ENCODE measurements at places on chromosomes 16 and 17.

DNA sequence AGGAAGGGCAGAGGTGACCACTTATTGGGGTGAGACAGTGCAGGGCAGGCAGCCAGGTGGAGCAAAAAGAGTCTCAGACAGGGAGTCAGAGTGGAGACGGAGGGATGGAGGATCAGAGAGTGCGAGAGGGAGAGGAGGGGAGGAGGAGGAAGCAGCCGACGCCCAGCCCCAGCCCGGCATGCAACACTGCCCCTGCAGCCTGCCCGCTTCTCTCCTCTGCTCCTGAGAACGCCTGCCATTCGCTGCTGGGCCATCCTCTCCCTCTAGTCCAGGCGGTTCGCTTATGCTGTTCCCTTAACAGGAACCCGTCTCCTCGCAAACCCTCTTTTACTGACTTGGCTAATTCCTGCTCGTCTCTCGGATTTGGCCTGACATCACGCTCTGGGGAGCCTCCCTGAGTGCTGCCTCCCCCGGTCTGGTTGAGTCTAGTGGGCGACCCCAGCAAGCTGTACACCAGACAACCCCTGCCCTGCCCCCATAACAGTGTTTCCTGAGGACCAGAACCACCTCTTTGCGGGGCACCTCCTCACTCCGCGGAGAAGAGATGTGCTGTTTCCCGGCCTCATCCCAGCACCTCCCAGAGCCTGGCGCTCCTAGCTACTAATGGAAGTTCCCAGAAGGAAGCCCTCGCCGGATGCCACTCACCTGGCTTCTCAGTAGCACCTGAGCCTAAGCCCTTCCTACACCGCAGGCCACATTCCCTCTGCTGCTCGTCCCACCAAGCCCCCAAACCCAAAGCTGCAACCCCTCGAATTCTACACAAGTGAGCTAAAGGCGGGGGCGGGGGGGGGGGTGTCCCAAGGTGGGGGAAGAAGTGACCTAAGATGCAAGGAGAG lies 61.2 kb upstream of the CCL1 start:
- DNase-seq = no peak

DNA sequence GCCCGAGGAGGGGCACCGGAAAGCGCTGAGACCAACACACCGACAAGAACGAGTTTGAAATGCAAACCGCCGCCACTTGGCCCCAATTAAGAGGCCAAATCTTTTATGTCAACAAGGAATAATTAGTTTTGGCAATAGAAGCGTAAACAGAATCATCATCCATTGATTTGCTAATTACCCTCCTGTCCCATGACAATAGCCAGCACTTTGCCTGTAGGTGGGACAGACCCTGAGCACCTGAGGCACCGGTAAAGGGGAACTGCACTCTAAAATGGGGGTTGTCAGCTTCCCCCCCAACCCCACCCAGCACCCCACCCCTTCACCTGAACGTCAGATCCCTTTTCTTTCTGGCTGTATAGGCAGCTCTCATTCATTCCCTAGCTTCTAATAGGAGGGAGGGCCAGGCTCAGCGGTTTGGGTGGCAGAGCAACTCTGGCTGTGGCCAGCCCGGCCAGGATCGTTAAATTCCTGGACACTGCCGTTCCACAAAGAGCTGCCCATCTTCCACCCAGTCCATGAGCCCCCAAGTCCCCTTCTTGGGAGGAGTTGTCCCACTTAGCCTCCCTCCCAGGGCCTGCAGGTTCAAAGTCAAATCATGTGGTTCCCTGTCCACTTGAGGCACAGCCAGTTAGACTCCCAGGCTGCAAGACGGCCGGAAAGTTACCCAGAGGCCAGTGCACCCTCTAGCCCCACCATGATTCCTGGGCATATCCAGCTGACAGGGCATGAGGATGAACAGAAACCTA lies 45.8 kb downstream of the WNT3 start:
- no peak for DNase-seq

GRCh38 chr17:73585583-73585982 lies 58.7 kb downstream of the SDK2 start:
- no peak for DNase-seq

DNA sequence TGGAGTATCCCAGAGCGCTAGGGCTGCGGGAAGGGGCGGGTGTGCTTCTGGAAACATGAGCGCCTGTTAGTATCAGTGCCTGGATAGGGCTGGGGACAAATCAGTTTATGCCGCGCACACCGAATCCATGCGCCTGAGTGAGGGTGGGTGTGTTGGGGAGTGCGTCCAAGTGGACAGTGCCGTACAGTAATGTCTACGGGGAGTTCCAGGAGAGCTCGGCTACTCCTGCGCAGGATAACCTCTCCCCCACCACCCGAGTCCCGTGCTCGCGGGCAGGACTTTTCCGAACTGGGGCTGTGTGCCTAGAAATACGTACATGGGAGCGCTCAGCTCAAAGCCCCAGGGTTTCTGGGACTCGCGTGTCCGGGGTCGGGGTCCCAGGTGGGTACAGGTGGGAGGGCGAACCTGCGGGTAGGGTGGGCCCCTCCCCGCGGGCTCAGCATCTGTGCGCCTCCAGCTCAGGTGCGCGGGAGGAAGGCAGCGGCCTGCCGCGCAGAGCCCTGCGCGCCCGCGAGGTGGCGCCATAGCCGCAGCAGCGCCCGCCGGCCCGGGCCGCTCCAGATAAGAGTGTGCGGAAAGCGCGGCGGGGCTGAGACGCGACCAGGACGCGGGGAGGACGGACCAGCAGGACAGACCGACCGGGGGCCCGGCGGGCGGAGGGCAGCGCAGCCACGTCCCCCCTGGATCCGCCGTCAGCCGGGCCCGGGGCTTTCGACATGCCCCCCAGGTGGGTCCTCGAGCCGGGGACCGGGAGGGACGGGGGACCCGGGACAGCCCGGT lies at the start of gene HIC1:
Gene HIC1 (plus strand): TSS at position 592 of the 780 bp plus-strand sequence. CDS start 1,588 bp downstream, outside the sequence.
- DNase-seq = peak; percentile 64

GRCh38 chr17:40442392-40443195 lies 656 bp upstream of the IGFBP4 start:
- no peak for DNase-seq

DNA sequence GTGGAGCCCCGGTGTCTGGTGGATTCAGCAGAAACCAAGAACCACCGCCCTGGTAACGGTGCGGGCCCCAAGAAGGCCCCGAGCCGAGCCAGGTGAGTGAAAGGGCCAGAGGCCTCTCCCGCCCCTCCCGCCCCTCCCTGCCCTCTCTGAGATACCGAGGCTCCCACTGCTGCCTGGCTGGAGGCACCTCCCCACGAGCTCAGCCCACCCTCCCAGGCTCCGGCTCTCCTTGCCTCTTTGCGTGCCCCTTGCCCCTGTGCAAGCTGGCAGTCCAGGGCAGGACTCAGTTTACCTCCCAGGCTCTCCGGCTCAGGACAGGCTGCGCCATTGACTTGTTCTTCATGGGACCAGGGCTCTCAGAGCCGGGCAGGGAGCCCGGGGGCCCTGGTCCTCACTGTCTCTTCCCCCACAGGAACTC lies 14.1 kb upstream of the MYO15B start:
- no peak for DNase-seq

DNA sequence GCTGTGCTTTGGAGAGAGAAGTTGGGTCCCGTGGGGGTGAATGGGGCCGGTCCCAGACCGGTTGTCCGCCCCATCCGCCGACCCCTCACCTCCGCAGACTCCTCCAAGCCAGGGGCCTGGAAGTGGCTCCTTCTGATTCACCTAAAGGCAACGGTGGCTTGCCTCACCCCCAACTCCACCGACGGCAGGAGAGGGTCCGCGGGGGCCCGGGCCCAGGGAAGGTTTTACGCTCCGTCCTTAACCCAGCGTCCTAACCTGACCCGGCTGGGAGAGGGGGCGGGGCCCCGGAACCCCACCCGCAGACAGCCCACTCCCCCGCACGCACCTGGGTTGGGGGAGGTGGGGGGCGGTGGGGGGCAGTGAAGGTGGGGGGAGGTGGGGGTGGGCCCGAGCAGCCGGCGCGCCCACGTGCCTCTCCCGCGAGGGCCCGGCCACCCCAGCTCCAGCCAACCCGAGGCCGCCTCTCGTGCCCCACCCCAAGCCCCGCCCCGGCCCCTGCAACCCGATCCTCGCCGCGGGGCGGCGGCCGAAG lies 12.7 kb upstream of the CD300A start:
- DNase-seq = peak; percentile 56

GRCh38 chr17:16934836-16935235 lies 37.1 kb downstream of the TNFRSF13B start:
- no peak for DNase-seq

- no peak for DNase-seq
Measured at GRCh38 chr17:65730711-65731169, 169.3 kb upstream of the AXIN2 start.

- no peak for DNase-seq
Measured at GRCh38 chr17:38554430-38555350, 51.1 kb downstream of the SRCIN1 start.

DNA sequence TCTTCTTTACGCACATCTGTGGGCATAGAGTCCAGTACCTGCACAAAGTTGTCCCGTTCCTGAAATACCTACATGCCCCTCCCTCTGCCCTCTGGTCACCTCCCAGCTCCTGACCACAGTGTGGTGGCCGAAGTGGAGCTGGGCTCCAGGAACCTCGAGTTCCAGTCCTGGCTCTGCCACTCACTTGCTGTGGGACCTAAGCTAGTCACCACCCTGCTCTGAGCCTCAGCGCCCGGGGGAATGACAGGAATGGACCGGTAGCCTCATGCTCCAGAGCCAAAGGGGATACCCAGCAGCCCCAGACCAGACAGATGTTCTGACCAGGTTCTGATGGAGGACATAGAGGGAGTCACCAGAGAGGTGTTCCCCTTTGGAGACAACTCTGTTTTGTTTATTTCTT lies 26.7 kb upstream of the ITGA3 start:
- no peak for DNase-seq

DNA sequence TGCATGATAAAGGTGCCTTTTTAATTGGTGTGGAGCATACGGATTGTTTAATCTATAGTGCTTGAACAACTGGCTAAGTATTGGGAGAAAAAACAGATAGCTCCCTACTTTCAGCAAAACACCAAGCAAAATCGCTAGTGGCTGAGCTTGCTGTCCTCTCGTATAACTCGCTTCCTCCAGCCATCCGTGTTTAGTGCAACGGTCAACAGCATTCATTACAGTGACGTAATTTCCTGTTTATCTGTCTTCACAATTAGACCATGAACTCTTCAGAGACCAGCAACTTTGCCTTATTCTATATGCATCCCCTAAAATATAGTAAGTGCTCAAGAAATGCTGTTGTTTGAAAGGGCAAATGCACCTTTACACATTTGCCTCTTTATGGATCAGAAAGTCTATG lies 511.9 kb downstream of the HAPSTR1 start:
- DNase-seq = no peak

DNA sequence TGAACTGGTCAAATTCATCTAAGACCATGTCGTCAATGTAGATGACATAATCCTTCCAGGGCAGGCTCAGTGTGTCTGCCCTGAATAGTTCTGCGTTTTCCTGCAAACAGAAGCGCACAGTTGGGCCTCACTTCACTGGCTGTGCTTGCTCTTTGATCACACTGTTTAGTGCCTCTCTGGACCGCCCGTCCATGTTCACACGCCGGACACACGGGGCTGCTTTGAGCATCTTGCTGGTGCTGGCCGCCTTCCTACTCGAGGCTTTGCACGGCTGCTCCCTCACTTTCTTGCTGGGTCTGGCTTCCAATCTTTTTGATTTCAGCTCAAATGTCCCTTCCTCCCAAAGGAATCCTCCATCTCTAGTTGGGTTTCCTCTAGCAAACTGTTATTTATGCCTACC lies 37.4 kb downstream of the DNAH17 start:
- no peak for DNase-seq

DNA sequence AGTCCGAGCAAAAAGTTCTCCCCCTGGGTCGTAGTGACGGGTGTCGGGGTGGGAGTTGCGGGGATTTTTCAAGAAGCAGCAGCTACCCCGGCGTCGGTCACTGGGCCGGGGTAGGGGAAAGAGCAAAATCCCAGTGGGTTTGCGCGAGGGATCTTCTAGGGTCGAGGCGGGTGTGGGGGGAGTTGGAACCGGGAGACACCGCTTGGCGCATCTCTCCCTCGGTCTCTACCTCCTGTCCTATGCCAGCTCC lies 2.3 kb upstream of the UBTF start:
- DNase-seq = no peak

DNA sequence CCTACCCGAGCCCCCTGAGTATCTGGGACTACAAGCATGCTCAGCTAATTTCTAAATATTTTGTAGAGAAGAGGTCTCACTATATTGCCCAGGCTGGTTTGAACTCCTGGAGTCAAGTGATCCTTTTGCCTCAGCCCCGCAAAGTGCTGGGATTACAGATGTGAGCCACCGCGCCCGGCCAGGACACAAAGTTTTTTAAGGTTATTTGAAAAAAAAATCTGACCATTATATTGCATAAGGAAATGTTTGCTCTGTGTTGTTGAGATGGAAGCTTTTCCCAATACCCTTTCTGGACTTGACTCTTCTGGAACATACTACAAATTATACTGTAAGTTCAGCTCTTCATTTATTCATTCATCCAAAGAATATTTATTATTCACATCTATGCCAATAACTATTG lies 133.3 kb upstream of the TMEM97 start:
- DNase-seq = no peak

- DNase-seq = no peak
Measured at GRCh38 chr17:47841488-47842291, 617 bp upstream of the SCRN2 start.

- no peak for DNase-seq
Measured at GRCh38 chr17:34306466-34306865, 12.8 kb upstream of the CCL8 start.

GRCh38 chr17:3683054-3683511 lies 12.9 kb downstream of the P2RX5 start:
- peak; percentile 47 for DNase-seq

- no peak for DNase-seq
Measured at GRCh38 chr16:67647111-67647651, 2.2 kb downstream of the CARMIL2 start.

- DNase-seq = no peak
Measured at GRCh38 chr17:68897557-68897956, 57.6 kb downstream of the ABCA8 start.

DNA sequence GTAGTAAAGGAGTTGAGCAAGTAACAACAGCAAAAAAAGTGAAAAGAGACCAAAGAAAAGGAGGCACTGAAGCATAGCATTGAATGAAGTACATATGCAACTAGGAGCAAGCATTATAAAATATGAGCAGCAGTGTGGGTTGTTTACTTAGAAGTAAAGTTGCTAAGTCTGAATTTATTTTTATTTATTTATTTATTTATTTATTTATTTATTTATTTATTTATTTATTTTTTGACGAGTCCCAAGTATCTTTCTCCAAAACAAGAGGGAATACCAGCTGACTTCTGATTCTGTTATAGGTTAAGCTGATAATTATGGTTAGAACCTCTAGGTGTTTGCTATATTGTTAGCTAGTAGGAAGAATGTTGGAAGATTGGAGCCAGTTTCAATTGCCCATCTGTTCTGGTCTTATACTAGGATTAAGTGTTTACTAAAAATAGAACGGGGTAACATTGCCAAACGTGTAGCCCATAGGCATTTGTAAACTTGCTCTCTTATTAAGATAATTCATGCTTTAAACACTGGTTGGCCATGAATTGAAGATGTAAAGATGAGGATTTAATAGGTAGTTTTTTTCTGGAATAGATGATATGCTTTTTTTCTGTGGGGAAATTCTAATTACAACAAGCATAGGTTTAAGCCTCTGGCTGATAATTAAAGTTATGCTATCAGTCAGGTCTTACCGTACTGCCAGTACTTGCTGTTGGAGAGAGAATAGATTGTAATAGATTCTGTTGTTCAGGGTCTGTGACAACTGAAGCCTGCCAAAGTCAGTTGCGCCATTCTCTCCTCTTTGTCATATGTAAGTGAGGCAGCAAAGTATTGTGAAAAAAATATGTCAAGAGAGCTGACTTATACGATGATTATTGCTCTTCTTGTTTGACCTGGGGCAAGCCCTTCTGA lies 66.7 kb downstream of the PPM1E start:
- DNase-seq = no peak

All from activated T-cell treated with anti-CD3 and anti-CD28 coated beads for 1 hour (primary cell).